Anterior cingulate cortex (tissue), 58 donors: ENCODE measurements at places on chromosomes 11 and 22.

- no peak for DNase-seq
Observed at GRCh38 chr11:92300876-92301275, 76.3 kb downstream of the FAT3 start.

DNA sequence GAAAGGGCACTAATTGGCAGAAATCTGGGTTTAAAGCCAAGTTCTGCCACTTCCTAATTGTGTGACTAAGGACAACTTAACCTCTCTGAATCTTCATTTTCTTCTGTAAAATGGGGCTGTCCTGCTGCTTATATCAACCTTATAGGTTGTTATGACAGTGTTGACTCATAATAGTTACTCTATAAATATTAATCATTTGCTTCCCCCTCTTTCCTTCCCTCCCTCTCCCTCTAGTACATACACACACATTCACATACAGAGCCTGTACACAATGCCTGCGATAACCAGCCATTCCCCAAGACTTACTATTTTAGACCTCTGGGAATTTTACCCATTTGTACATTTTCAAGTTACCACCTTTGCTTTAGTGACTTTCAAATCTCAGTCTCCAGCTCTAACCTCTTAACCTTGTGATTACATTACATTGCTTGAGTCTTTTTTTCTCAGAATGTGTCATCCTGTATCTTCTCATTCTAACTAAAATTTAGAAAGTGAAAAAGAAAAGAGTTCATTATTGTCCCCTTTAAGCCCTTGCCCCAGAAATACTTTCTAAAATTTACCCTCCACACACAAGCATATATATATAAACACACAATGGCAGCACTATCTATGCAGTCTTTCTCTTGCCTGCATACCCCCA is 31.9 kb downstream of the GDPD4 start:
- no peak for DNase-seq

- no peak for DNase-seq
Observed at GRCh38 chr11:109040303-109040702, 375.4 kb downstream of the DDX10 start.

DNA sequence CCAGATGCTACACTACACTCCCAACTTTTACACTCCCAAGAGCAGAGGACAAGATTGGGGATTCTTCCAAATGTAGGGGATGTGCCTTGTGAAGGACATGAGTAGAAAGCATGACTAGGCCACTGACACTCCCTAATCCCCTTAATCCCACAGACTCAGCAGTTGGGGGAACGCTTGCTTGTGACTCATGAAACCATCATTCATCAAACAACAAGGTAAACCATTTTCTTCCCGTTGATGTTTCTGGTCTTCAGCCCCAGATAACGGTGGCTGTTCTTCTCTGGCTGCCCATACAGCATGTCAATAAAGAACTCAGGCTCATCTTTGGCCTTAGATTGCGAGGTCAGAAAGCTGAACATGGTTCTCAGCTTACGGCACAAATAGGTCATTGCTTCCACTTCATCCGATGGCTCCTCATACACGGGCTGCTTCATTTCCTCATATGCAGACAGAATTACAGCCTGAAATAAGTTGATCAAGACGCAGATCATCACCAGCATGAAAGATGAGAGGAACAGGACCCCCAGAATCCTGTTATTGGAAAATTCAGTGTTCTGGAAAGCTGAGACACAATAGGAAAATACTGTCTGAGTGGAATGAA is 6.4 kb upstream of the CDPF1 start:
- no peak for DNase-seq

- DNase-seq = no peak
Observed at GRCh38 chr11:6497069-6497839, at the start of gene DNHD1. Gene DNHD1 (plus strand): TSS chr11:6497280. CDS start chr11:6498216, 936 bp downstream.

DNA sequence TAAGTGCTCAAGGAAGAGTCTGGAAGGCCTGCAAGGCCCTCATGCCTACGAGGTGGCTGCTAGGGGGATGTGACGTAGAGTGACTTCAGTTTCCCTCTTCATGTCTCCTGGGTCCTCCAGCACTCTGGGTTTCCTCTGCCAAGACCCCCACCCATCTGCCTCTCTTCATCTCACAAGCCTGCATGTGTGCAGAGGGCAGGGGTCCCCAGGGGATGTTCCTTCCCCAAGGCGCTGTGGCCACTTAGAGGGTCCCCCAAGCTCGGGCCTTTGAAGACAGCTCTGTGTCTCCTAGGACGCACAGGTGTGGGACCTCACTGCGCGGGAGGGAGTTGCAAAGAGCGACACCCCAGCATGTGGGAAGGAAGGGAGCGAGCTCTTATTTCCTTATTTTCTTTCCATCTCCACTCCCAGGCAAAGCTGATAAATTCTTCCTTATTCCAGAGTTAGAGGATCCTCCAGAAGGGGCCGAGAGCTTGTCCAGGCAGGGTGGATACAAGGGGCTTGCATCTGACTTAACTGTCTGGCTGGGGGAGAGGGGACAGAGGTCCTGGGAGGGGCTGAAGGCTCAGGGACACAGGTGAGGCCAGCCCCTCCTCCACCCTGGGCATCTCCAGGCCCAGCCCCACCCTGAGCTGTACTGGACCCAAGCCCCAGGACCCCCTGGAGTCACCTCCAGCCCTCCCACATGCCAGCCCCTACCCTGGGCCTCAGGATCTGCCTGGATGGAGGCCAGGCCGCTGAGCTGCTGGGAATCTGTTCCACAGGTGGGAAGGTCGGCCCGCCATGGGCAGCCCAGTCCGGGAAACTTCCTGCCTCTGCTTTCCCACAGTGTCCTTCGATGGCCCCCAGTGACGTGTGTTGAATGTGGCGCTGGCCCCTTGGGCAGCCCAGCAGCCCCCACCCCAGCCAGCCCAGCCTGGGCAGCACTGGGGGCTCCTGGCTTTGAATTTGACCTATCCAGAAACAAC is 59.7 kb upstream of the KCNQ1OT1 start:
- no peak for DNase-seq

GRCh38 chr11:75100314-75100713 is 3.6 kb upstream of the OR2AT4 start:
- no peak for DNase-seq

DNA sequence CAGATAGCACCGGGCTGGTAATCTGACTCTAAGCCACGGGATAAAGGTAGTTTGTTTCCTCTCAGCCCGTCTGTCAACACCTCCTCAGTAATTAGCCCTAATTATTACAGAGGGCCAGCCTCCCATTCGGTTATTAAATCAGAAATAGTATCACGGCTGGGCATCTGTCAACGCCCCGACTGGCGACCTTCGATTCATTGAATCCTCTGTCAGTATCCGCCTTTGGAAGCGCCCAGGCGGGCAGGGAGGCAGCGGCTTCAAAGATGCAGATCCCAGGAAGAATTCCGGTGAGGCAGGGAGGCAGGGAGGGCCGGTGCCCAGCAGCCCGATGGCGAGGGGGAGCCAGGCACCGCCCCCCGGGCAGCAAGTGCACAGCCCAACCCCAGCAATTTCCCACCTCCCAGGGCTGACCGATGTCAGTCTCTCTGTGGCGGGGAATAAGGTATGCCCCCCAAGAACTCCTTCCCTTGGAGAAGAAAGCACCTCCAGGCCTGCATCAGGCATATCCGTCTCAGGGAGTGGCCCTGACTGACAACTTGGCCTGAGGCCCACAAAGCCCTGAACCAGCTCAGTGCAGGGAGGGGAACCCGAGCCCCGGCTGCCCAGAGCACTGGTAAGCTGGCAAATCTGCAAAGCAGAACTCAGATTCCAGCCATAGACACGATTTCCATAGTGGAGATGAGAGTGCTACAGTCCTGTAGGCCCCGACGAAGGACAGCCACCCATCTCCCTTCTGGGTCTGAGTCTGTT is 11.4 kb downstream of the GNB1L start:
- DNase-seq = no peak

DNA sequence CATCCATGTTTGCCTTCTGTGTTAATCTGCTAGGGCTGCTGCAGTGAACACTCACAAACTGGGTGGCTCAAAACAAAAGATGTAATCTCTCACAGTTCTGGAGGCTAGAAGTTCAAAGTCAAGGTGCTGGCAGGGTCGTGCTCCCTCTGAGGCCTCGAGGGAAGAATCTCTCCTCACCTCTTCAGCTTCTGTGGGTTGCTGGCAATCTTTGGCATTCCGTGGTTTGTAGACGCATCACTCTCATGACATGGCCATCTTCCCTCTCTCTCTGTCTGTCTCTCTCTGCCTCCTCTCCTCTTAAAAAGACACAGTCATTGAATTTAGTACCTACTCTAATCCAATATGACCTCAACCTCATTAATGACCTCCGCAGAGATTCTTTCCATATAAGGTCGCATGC is 78.8 kb downstream of the TSPAN18 start:
- DNase-seq = no peak

DNA sequence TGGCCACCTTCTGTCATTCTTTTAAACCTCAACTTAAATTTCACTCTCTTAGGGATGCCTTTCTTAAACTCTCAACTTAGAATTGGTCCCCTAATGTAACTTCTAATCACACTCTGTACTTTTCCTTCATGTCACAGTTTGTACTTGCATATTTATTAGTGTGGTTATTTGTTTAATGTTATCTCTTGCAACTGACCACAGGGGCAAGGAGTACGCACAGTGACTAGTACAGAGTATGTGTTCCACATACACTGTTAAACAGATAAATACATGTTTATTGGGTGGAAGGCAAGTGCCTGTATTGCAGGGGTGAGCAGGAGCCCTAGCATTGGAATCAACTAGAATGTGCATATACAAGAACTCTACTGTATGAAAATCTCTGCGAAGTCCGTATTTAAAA is 554.0 kb downstream of the INSC start:
- no peak for DNase-seq

- no peak for DNase-seq
Observed at GRCh38 chr11:60971520-60971919, at the start of gene CD6. Gene CD6 (plus strand): TSS chr11:60971680. CDS start chr11:60971866, 186 bp downstream.

- DNase-seq = no peak
Observed at GRCh38 chr22:20571531-20572007, 64.2 kb downstream of the MED15 start.

- no peak for DNase-seq
Observed at GRCh38 chr11:98411777-98412176, 609.0 kb upstream of the CNTN5 start.

DNA sequence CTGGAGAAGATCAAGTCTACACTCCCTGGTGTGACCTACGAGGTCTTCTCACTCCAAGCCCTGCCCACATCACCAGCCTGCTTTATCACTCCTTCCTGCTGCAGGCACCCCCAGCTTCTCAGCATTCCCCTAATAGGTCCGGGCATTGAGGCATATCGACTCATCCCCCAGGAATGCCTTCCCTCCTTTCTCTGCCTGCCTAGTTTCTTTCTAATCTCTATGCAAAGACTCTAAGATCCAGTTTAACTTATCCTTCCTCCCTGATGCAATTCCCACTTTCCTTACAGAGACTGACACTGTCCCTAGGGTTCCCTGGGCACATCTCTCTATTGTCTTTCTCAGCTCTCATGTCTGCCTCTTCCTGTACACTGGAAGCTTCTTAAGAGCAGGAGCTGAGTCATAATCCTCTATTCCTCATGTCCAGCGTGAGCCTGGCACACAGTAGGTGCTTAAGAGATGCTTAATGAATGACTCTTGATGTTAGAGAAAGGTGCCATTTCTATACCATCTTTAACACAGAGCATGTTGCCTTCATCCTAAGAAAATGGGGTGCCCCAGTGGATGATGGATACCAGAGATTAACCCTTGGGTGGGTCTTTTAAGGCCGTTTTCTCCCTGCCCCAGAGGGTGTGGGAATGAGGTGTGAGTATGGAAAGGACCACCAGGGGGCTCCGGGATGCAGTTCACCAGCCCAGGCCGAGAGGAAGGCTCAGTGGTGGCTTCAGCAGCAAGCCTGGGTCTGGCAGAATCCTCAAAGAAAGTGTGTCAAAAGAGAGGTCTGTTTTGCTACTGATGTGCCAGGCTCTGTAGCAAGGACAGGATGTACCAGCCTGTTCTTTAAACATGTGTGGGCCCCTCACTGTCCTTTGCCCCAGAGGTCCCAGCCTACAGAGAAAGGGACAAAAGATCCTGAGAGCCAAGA is 34.7 kb downstream of the PARVA start:
- peak; percentile 17 for DNase-seq

GRCh38 chr11:78224506-78224905 is 35.8 kb downstream of the USP35 start:
- DNase-seq = no peak

DNA sequence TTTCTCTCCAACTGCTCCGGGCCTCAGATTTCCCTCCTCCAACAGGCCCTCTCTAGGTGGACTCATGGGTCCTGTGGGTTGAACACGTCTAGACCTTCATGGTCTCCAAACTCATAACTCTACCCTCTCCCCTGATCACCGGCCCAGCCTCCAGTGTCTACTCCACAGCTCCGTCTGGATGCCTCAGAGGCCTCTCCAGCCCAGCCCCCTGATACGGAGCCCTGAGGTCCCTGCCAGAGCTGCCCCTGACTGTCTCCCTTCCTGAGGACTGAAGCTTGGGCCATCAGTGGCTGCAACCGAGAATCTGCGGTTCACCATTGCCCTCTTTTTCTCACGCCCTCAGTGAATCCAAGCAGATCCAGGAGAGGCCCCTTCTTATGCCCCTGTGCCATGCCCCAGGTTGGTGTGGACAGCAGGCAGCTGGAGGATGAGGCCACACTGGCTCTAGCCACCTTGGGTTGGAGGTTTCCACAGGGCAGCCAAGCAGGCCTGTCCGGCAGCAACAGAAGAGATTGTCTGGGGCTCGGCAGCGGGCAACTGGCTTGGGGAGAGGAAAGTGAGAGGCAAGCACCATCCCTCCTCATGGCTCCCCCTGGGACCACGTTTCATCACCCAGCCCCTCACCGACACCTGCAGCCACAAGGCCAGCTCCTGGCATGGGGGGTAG is 104.6 kb upstream of the FGF3 start:
- no peak for DNase-seq

DNA sequence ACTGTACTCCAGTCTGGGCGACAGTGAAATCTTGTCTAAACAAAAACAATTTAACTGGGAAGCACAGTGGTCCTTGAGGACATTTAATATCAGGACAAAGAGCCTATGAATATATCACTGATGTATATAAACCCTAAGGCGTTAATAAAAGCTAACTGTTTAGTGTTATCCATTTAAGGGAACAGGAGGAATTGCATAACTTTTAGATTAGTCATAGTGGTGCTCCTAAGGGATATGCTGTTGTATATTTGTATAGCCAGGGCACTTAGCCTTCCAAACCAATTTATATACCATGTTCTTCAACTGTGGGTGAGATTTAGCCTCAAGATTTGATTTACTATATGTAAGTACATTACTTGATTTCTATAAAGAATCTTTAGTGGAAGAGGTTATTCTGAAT is 3.0 kb upstream of the CHEK1 start:
- no peak for DNase-seq

- DNase-seq = no peak
Observed at GRCh38 chr22:37240240-37240940, 3.7 kb downstream of the RAC2 start.

- DNase-seq = no peak
Observed at GRCh38 chr11:34977089-34977912, 60.9 kb downstream of the PDHX start.
